ENCODE measurements at places on chromosomes 4 and X.

- peak; percentile 38 for DNase-seq
Observed at GRCh38 chr4:3201718-3202702, 46.9 kb upstream of the MSANTD1 start.

GRCh38 chr4:71251261-71251660, 87.6 kb upstream of the SLC4A4 start:
- peak; percentile 56 for DNase-seq

DNA sequence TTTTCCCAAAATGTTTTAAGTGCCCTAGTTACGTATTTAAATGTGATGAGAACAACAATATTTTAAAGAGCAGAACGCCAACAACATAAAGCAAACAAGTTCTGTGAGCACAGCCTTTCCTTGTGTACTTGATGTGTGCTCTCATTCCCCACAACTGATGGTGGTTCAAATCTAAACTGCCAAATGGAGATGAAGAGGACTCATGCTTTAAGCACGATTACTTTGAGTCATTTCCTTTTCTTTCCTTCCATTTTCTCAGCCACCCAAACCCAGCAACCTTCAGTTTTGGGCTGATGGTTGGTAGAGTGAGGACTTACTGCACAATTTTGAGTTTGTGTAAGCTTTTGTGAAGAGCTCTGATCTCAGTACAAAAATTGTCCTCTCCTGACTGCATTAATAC, 1.7 kb downstream of the NSD2 start:
- DNase-seq: peak; percentile 83

DNA sequence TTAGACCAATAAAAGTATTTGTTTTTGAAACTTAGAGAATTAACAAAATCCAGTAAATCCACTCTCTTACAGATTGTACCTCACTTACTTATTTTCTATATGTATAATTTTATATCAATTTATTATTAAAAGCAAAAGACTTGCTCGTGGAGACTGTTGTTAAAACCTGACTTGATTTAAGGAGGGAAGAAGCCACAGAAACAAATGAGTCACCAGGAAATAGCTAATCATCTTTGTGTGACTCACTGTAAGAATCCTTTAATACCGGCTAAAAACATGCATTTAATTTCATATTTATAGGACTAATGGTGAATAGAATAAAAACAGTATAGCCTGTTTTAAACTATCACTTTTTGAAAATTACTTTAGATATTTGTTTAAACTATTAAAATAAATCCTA, 29.9 kb upstream of the UBE2NL start:
- peak; percentile 22 for DNase-seq

GRCh38 chrX:53287493-53288138, 6.2 kb upstream of the IQSEC2 start:
- DNase-seq: peak; percentile 93

DNA sequence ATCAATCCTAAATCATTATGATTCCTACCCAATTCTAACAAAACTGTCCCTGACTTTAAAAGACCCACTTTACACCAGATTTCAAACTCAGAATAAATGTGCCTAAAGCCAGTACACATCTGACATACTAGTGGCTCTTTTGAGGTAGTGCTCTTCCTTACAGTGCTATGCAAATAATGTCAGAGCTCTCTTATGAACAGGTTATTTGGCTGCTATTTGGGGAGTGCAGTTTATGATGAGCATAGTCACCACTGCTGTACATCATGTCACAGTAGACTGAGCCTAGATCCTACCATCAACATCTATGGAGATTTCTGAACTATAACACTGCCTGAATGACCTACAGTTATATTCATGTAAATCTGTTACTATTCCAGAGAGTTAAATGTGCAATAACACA, 50.4 kb upstream of the PAGE5 start:
- no peak for DNase-seq

DNA sequence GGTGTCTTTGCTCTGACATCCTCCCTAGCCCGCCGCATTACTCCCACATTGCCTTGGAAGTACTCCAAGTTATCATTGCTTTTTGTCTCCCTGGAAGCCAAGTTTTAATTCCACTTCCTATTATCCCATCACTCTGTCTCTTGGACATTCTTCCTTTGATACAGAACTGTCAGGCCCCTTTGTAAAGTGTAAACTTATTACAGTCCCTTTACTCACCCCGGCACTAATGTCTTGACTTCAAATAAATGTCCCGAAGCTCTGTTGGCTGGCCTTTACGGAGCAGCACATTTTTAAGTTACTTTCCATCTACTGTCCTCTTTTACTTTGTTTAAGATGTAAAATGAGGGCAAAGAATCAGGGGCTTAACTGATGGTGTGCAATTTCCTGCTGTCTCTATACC, 223.5 kb upstream of the IGFBP7 start:
- no peak for DNase-seq

- no peak for DNase-seq
Observed at GRCh38 chrX:116667346-116668134, 204.8 kb upstream of the CT83 start.

DNA sequence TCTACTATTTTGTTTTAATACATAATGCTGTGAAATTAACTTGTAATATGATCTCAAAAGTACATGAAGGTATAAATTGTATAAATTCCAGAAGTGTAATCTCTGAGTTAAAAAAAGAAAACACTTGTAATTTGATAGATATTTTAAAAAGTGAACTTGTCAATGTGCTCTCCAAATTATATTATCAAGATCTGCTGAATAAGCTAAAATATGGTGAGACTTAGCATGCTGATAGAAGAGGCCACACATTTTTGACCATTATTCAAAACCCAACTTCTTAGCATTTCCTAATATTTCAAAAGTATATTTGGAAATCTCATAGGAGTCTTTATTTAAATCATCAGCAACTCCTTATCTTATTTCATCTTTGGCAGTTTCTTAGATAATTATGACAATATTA, 657.1 kb upstream of the BOD1L1 start:
- DNase-seq: no peak

DNA sequence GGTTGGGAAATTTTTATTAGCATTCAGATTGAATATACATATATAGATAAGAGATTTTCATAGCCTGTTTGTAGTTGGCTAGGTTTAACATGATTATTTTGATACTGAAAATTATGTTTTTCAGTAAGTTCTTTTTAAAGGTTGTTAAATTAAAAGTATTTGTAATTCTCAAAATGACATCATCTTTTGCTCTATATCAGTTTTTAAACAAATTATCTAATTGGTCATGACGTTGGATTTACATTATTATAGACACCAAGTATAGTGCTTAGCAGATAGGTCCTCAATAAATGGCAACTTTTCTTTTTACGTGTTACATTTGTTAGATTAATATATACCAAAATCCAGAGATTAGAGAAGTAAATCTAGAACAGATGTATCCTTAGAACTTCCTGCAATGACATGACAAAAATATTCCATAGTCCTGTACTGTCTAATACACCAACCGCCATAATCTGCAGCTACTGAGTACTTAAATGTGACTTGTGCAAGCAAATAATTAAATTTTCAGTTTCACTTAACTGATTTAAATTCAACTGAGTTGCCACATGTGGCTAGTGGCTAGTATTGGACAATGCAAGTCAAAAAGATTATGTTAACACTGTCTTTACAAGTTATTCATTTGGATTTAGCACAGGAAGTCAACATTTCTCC, 1613.1 kb upstream of the TENM3 start:
- DNase-seq: no peak

- peak; percentile 43 for DNase-seq
Observed at GRCh38 chrX:13194291-13195103, 125.4 kb downstream of the ATXN3L start.

DNA sequence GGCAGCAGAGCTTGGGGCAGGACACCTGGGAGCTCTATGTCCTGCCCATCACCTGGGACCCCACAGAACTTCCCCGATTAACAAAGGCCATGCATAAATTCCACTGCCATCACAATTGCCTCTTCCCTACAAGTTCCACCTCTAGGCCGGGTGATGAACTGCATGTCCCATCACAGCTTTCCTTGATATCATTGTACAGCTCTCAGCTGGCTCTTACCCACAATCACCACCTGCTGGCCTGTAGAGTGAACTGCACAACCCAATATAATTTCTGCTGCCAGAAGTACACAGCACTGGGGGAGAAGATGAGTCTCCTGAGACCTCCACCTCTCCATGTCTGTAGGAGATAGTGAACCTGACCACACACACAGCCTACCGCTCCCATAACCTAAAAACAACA, 285.0 kb upstream of the AADAT start:
- no peak for DNase-seq

DNA sequence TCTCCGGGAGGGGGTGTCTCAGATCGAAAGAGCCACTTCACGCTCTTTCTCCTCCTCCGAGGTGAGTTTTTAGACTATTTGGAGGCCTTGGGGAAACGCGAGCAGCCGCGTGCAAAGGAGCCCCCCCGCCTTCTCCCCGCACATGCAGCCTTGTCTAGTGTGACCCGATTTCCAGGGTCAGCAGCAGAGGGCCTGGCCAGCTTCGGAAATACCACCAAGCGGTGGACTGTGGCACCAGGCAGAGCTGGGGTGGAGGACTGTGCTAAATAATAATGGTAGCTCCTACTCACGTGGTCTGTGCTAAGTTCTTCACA, 79.3 kb upstream of the BCOR start:
- no peak for DNase-seq

DNA sequence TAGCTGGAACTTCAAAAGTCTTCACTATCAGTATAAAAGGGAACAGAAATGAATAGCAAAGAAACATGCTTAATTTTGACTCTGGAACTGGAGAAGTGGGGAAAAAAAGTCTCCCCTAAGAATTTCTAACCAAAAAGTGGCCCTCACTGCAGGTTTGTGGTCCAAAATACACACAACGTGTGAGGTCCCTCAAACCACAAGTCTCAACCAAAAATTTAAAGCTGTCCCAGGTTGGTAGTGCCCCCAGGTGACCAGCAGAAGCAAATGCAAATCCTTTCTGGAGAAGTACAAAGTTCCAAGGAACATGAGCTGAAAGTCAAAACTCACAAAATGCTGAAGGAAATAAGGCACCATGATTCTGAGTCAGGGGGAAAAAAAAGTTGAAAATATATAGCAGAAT, 23.6 kb upstream of the VAMP7 start:
- DNase-seq: peak; percentile 36

DNA sequence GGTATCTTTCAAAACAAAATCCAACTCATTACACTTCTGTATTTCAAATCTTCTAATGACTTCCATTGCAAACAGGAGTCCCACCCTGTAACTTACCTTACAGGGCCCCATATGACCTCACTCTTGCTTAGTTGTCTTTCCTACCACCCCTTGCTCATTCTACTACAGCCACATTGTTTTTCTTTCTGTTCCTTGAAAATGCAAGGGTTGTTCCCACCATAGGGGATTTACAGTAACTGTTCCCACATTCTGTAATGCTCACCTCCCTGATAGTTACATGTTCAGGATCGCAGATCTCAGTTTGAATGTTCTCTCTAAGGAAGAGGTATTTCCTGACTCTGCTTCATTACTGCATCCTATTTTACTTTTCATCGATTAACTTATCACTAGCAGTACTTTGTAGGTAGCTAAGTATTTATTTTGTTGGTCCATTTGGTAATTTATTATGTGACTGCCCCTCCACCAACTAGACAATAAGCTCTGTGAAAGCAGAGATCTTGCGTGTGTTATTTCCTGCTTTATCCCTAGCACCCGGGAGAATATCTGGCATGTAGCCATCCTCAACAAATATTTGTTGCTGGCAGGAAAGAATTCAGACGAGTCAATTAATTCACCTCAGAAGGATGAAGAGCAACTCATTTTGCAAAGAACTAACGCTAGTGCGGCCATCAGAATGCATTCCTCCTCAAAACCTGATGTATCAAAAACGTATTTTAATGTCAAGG, 21.4 kb downstream of the MAOB start:
- peak; percentile 86 for DNase-seq

GRCh38 chr4:4254666-4255065, 6.6 kb upstream of the TMEM128 start:
- DNase-seq: no peak

- DNase-seq: no peak
Observed at GRCh38 chr4:66556651-66557278, 886.5 kb upstream of the EPHA5 start.

DNA sequence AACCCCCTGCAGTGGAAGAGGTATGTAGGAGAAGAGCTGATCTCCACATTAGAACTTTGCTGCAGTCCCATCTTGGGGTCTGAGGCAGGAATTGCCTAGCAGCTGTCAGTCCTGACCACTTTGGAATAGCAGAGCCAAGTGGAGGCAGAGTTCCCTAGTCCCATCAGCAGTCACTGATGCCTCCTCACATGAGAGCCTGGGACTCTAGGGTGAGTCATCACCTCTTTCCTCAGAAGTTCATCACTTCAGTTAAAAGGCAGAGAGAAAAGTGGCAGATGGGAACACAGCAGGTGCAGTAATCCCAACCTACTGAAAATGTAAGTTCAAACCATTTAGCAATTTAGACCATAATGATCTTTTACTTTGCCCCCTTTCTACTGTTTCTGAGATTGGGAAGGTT, 73.9 kb upstream of the MED14 start:
- peak; percentile 53 for DNase-seq

DNA sequence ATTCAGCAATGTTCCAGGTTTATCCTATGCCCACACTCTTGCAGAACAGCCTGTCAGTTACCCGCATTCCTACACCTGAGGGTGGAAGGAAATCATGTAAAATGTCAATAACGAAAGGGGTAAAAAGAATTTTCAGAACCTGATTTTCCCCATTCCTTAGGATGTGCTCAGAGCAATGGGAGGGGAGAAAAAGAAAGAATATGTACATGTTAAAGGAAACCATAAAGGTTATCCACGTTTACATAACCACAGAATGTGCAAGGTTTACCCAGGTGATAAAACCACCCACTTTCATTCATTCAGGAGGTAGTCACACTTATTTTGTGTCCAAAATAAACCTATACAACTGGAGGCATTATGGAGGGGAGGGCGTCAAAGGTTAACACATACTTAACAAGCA, 335.5 kb downstream of the ZNF674 start:
- no peak for DNase-seq

GRCh38 chr4:156642161-156642560, 329.4 kb downstream of the PDGFC start:
- DNase-seq: peak; percentile 60

- no peak for DNase-seq
Observed at GRCh38 chr4:25823632-25824031, 39.2 kb downstream of the SEL1L3 start.

GRCh38 chr4:185222598-185222997, 13.2 kb downstream of the SNX25 start:
- peak; percentile 34 for DNase-seq

DNA sequence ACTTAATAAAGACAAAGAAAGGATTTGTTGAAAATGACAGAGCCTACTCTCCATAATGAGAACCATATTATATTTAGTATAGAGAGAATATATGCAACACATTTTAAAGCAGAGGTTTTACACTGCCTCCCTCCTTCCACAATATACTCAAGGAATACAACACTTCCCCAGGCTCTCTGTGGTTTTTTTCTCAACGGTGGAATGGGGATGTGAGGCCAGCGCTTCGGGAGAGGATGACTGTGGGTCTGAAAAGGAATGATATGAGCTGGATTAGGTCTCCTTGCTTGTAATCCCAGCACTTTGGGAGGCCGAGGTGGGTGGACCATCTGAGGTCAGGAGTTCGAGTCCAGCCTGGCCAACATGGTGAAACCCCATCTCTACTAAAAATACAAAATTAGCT, 348.7 kb upstream of the KLF3 start:
- peak; percentile 59 for DNase-seq
